ENCODE measurements at places on chromosomes 1 and 21.
A peak's percentile ranks its signal among the peaks of the same experiment; 100 is the strongest.

DNA sequence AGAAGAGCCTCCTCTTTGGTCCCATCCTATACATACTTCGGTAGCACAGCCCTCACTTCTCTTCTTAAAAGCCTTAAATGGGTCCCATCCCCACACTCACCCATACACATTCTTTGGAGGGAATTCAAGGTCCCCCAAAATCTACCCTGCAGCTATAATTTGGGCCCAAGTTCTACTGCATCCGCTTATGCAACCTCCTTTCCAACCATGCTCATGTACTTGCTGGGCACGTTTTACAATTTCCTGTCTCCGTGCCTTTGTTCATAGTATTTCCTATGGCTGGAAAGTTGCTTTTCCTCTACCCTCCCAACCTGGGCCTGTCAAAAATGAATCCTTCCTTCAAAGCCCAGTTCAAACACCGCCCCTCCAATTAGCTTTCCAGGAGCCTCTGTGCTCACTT lies 99.7 kb downstream of the SLC45A1 start:
- no peak for DNase-seq

- peak; percentile 18 for DNase-seq
Measured at GRCh38 chr1:169586395-169587255, at the start of gene F5. TSS of gene F5 (minus strand) at chr1:169586481. CDS start at chr1:169586386, 95 bp downstream.

- DNase-seq = no peak
Measured at GRCh38 chr1:48066936-48067335, 69.8 kb upstream of the TRABD2B start.

- no peak for DNase-seq
Measured at GRCh38 chr1:175564119-175564518, 179.3 kb downstream of the TNR start.

DNA sequence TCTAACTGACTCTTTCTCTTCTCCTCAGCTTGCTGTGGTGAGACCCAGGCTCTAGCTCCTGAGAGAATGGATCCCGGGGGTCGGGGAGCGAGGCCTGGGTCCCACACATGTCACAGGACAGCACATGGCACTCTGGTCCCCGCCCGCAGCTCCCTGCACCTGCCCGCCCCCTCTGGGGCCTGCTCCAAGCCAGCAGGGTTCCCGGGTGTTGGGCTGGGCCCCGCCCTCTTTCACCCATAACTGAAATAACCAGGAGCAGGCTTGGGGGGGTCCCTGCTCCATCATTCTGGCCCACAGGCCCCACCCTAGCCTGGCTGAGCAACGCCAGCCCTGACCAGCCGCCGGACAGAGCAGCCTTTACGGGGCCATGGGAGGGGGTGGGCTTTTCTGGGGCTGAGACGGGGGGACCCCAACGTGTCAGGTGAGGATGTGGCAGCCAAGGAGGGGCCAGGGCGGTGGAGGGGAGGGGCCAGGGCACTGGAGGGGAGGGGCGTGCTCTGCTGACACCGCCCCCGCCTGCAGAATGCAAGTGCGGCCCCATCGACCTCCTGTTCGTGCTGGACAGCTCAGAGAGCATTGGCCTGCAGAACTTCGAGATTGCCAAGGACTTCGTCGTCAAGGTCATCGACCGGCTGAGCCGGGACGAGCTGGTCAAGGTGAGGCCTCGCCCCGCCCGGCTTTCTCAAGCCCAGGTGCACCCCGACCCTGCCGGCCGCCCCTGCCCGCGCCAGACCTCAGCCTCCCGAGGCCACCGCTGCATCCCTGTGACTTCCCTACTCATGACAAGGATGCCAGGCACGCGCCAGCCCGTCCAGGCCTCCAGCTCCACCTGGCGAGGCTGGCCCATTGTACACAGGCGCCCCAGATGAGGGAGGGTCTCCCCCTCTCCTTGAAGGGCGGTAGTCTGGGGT lies 19.4 kb downstream of the COL6A1 start:
- no peak for DNase-seq

- no peak for DNase-seq
Measured at GRCh38 chr21:29691616-29692491, 247.9 kb downstream of the GRIK1 start.

DNA sequence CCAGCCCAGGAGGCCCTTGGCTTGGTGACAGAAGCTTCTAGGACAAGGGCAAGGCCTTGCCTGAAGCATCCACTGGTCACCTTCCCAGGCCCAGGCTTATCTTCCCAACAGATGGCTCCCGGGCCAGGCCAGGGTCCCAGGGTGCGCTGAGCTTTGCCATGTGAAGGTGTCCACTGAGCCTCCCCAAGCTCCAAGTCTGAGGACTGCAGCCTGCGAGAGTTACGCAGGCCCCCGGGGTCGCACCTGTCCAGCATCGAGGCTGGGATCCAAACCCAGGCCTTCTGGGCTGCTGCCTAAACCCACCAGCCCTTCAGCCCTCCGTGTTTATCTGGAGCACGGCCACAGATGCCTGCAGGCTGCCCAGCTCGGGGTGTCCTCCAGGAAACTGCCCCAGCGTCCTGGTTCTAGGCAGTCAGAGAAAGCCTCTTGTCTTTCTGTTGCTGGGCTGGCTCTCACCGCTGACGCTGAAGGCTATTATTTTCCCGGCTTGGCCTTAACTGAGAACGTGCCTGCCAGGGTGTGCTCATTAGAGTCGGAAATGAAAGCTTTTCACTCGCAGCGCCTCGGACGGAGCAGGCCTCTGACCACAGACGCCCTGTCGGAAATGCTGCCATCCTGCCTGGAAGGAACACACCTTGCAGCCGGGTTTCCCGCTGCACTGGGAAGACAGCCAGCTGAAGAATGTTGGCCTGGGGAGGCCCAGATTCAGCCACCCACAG lies 71.4 kb downstream of the MEGF6 start:
- no peak for DNase-seq

DNA sequence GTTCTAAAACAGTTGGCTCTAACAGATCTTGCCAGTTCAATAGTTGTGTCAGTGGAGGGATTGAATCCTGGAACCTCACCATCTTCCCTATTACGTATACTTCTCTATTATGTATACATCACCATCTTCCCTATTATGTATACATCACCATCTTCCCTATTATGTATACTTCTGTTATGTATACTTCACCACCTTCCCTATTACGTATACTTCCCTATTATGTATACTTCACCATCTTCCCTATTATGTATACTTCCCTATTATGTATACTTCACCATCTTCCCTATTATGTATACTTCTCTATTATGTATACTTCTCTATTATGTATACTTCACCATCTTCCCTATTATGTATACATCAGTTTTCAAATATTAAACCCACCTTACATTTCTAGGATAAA lies 34.4 kb upstream of the HP1BP3 start:
- DNase-seq = no peak

DNA sequence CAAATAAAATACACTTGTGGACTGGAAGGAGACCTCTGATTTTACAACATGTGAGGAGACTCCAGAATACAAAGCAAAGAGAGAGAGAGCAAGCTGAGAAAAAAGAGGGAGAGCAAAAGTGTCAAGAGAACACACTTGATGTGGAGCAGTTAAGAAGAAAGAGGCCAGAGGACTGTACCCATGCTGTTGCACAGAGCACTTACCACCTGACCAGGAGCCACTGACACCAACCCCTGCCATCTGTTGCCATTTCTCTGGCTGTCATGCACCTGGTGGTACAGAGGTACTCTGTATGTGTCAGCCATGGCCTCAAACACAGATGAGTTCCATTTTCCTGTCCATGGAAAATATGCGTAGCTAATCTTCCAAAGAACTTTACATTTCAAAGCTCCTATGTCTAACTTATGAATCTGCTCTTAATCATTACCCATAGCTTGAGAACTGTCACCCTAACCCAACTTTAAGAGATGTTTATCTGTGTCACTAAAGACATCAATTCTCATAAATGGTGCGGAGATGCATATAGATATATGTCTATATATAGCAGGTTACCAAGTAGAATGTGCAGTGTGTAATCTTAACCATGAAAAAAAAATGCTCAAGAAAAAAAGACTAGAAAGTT lies 32.8 kb upstream of the ABCD3 start:
- no peak for DNase-seq

- DNase-seq = no peak
Measured at GRCh38 chr1:24266398-24266941, 52.7 kb upstream of the GRHL3 start.

DNA sequence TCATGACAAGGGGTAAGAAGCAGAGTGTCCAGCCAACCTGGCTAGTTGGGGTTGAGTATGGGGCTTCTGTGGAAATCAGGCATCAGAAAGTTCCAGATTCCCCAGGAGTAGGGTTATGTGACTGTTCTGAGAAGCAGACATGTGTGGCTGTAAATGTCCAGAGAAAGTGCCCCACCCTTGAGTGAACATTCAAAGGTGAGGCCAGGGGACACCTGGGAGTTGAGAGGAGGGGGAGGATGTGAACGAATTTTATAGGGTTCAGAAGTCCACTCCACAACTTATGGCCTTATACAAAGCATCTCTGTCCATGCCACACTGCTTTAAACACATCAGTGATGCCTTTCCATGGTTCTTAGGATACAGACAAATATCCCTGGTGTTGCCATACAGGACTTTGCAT lies 133.3 kb downstream of the IGSF21 start:
- DNase-seq = no peak

- no peak for DNase-seq
Measured at GRCh38 chr1:28981210-28981609, 66.8 kb downstream of the EPB41 start.

GRCh38 chr1:99674115-99675064 lies 28.5 kb downstream of the PALMD start:
- DNase-seq = no peak

GRCh38 chr1:89608319-89608983 lies 24.5 kb upstream of the LRRC8C start:
- DNase-seq = no peak

- no peak for DNase-seq
Measured at GRCh38 chr1:241677201-241677600, 25.1 kb downstream of the WDR64 start.

GRCh38 chr1:92768296-92768695 lies 16.6 kb downstream of the EVI5 start:
- no peak for DNase-seq

DNA sequence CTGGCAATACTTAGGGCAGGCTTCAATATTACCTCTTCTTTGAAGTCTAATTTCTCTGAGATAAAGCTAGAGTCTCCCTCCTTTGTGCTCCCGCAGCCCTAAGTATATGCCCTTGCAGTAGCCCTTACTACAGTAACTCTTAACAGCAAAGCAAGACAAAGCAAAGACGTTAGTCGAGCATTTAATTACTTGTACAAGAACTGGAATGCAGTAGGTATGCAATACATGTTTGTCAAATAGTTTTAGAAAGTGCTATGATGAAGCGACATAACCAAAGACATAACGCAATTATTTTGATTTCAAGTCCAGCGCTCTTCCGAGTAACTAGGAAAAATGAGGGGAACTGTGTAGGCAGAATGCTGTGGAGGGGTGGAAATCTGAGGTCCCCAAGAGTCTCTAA lies 1.6 kb downstream of the P3H1 start:
- no peak for DNase-seq

- no peak for DNase-seq
Measured at GRCh38 chr1:77316966-77317365, 35.1 kb downstream of the AK5 start.

DNA sequence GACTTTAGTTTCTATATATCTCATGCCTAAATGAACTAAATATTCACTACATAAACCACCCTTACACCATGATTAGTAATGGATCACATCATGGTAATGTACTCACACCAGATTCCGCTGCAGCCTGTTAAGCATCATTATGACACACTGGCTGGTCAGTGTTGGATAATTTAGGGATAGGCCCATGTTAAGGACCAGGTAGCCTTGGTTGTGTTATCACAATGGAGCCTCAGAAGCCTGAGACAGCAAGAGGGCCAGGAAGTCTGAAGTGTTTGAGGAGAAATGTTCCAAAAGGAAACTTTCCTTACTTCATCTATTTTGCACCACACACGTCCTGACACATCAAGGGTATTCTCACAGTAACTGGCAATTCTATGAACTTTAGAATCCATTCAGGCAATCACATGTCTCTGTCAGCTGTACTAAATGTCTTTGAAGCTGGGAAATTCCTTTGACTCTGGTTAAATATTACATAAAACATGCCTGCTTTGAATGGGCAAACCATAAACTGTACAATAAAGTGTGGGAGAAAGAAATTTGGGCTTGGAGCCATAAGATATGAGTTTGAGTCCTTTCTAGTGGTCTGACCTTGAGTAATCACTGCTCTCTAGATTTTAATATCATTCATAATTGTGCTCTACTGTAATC lies 105.3 kb upstream of the DPT start:
- DNase-seq = no peak

DNA sequence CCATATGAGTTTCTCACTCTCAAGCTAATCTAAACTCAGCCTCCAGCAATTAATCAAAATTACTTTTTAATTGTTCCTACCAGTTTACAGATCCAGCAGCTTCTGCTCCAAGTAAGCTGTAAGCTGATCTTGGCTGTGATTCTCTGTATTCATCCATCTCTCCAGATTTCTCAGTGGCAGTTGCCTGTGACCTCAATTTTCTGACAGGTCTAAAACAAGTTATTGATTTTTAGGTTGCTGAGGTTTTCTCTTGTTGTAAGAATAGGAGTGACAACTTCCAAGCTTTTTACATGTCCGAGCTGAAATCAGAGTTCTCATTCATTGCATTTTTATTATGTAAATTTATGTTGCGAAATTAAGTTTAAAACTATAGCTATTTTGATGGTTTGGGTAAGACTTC lies 1044.4 kb downstream of the PLA2G4A start:
- no peak for DNase-seq

DNA sequence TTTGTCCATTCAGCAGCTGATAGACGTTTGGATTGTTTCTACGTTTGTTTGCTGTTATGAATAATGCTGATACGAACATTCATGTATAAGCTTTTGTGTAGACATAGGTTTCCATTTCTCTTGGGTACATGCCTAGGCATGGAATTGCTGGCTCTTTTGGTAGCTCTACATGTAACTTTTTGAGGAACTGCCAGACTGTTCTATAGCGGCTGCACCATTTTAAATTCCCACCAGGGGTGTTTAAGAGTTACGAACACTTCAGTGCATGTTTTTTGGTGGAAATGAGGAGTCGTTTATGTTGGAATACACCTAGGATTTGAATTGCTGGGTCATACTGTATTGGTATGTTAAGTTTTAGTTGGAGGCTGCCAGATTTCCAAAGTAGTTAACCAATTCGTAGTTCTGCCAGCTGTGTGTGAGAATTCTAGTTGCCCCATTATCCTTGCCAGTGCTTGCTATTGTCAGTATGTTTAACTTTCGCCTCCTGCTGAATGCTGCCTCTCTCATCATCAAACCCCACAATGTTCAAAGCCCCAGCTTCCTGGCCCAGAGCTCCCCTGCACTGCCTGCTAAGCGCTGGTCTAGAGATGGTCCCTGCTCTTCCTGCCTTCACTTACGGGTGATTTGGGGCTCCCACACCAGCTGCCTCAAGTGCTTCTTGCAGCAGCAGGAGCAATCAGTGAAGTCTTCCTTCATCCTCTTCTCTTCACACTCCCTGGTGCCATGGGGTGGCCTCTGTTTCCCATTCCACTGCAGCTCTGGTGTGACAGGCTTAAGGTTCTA lies 81.0 kb downstream of the MAN1C1 start:
- DNase-seq = no peak

- no peak for DNase-seq
Measured at GRCh38 chr1:88700425-88701013, 16.4 kb downstream of the PKN2 start.

Measured in amniotic stem cell (primary cell).